ENCODE measurements at places on chromosomes 3 and 15.

- no peak for DNase-seq
Observed at GRCh38 chr15:92570391-92570790, 85.2 kb downstream of the FAM174B start.

GRCh38 chr3:101803173-101803782 lies 24.3 kb downstream of the NXPE3 start:
- peak; percentile 17 for DNase-seq

GRCh38 chr15:34584330-34584668 lies 848 bp upstream of the GOLGA8B start:
- DNase-seq: no peak

DNA sequence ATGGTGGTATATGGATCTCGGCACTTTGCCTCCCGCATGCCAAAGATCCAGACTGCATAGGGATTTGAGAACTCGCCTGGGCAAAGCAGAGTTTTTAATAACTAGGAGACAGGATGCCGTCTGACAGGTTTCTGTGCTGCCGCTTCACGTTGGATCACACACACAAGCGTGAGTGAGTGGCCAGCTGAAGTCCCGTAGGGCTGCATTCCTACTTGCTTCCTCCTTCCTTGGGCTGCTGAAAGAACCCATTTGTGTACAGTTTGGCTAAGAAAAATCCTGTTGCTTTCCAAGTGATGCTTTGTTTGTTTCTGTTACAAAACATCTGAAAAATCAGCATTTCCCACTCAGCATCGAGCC lies 604.3 kb upstream of the CFAP20DC start:
- DNase-seq: no peak

DNA sequence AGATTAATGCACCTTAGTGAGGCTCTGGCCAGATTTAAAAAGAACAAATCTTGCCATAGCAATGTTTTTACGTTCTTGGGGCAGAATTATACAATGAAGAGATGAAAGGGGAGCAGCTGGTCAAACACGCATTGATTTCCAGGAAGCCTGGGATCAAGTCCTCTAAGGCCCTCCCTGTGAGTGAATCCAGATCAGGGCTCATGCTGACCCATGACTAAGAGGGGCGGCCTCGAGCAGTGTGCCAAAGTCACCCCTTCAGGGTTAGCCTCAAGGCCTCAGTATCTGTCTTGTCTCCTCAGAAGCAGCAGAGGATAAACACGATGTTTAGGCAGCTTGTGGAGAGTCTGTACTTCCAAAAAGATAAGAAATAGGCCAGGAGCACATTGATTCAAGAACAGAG lies 9.3 kb upstream of the RBP1 start:
- DNase-seq: no peak

DNA sequence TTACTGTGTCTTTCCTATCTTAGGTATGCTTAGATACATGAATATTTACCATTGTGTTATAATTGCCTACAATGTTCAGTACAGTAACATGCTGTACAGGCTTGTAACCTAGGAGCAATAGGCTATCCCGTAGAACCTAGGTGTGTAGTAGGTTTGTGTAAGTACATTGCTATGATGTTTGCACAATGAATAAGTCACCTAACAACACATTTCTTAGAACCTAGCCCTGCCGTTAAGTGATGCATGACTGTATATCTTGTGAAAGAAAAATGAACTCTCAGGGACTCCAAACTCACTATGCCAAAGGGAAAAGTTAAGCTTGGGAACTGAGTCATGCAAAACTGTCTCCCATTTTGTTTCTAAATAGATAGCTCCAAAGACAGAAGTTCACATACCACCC lies 91.5 kb upstream of the ACP3 start:
- no peak for DNase-seq

- no peak for DNase-seq
Observed at GRCh38 chr15:92061511-92062195, 208.1 kb downstream of the SLCO3A1 start.

DNA sequence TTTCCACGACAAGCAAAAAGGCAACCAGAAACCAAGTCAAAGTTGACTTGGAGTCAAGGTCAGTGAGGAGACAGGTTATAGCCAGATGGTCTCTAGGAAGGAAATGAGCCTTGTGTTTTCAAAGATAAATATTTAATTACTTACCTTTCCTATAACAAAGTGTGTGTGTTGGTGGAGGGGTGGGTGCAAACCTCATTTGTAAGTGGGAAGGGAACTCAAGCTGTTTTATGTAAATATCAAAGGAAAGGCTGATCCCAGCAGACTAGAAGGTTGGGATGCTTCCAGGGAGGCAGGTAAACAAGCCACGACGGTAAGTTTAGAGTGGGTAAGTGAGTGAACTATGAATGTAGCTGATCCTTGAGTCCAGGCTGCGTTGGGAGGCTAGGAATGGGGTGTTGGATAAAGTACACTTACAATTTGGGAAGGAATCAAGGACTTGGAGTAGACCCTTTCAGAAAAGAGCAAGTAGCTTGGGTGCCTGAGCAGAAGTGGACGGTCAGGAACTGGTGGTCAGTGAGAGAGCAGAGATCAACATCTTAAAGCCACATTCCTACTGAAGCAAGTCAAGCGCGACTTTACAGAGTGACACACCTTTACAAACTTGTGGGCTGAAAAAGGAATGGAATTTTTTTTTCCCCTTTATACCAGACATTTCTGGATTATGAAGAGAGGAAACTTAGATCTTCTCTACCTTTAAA lies 82.0 kb upstream of the TBL1XR1 start:
- DNase-seq: no peak

DNA sequence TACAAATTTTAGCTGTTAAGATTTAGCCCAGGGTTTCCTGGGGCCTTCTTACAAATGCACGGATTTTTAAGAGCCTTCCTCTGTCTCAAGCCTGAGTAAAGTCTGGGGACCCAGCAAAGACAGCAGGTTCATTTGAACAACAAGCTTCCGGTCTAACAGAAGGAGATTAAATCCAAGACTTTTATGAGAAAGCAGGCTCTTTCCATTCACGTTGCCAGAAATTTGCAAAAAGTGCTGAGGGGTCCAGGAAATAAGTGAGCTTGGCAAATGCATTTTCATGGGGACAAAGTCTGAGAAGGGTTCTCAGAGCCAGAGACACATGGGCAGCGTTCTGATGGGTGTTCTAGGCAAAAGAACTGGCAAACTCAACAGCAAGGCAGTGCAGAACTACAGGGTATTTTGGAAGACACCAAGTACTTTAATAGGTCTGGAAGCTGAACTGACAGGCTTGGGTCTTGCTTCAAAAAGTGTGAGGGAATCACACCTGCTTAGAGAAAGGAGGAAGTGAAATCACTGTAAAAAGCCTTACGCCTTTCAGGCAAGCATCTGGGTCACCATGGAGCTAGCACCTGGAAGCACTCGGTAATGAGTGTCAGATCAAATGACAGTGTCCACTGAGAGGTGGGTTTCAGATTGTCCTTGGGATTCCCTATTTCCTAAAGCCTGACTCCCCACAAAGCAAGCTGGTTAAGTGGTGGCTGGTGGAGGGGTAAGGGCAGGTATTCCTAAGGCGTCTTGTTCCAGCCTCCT lies 115.8 kb upstream of the ARHGEF3 start:
- no peak for DNase-seq

GRCh38 chr3:108006077-108006771 lies 84.6 kb downstream of the CD47 start:
- no peak for DNase-seq

GRCh38 chr15:45866616-45867015 lies 231.8 kb downstream of the SQOR start:
- no peak for DNase-seq

GRCh38 chr15:41407341-41407740 lies 5.0 kb upstream of the NDUFAF1 start:
- DNase-seq: no peak

DNA sequence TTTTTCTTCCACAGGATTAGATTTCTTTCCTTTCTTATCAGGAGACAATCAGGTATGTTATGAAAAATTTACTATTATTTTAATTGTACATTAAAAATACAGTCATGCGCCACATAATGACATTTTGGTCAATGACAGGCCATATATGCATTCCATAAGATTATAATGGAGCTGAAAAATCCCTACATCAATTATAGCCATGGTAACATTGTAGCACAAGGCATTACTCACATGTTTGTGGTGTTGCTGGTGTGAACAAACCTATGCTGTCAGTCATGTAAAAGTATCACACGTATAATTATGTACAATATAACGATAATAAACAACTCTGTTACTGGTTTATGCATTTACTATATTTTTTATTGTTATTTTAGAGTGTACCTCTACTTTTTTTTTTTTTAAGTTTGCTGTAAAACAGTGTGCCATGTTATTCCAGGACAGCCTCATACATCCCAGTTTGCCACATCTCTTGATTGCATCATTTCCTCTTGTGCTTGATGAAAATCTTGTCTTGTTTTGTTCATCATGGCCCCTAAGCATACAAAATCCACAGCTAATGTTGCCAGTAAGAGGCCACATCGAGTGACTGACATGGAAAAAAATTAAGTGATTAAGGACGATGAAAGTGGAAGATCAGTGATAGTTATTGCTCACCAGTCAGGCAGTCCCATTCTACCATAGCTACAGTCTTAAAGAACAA lies 21.4 kb downstream of the CALML4 start:
- DNase-seq: no peak

- no peak for DNase-seq
Observed at GRCh38 chr3:69496856-69497255, 111.0 kb upstream of the FRMD4B start.

DNA sequence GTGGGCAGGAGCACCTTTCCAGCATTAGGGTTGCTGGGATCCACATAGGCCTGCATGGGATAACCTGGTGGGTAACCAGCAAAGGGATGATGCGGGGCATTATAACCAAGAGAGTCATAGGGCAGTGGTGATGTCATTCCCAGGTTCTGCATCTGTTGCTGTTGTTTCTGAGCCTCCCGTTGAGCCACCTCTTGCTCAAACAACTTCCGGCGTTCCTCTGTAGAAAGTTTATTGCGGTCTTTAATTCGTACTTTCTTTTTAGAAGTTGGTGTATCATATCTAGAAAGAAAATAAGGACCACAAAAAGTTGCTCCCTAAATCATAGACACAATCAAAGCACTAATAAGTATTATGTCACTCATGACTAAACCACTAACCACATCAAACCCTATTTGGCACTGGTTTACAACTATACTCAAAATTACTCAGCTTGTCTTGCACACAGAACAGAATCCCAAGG lies 77.8 kb downstream of the NBEAL2 start:
- DNase-seq: peak; percentile 5

DNA sequence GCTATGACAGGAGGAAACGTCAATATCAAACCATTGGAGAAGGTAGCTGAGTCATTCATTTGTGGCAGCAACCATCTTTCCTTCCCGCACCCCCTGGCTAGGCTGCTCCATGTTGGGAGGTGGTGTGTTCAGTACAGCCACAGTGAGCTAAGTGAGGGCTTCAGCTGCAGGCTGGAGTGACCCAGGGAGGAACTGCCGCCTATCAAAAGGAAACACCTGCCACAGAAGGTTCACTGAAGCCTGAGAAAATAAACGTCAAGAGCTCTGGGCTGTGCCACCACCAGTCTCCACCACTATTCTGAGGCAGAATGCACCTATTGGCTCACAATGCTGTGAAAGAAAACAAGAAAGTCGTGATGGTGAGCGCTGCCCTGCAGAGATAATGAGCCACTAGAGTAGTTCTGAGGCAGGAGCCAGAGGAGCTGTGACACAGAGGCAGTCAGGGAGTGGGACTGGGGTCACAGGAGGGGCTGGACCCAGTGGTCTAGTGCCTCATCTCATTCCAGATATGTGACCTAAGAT lies 34.8 kb upstream of the CD47 start:
- DNase-seq: peak; percentile 15

DNA sequence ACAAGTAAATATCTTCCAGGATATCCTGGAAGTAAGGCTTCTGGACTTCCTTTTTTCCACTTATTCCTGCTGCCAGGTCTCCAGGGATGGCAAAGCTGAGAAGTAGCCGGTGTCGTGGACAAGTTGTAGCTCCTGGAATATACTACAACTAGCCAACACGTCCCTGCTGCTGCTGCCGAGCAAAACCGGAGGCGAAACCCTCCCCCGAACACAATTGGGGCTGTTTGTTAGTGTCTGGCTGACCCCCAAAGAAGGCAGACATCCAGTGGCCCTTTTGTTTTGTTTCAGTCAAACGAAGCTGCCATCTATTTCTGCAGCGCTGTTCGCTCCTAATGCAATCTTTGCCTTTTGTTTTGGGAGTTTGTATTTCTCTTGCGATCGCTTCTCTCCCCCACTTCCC lies 45.3 kb upstream of the EIF5A2 start:
- no peak for DNase-seq

DNA sequence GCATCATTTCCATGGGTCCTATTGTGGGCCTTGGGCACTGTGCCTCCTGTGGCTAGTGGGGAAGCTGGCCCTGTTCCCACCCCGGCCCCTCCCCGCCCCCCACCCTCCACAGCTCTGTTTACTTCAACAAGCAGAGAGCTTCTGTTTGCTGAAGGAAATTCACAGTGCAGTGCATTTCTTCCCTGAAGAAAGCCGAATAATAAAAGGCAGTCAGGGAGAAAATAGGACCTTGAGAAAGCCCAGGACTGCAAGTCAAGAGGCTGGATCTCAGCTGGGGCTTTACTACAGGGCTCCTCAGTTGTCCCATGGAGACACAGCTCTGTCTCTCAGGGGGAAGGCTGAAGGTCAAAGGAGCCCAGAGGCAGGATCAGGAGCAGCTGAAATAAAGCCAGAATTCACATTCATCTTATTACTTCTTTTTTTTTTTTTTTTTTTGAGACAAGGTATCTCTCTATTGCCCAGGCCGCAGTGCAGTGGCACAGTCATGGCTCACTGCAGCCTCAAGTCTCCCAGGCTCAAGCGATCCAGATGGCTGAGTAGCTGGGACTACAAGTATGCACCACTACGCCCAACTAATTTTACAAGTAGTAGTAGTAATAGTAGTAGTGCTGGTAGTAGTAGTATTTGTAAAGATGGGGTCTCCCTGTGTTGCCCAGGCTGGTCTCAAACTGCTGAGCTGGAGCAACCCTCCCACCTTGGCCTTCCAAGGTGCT lies 33.0 kb upstream of the LACTB start:
- DNase-seq: no peak

- no peak for DNase-seq
Observed at GRCh38 chr3:141537856-141538255, 51.0 kb downstream of the RASA2 start.

DNA sequence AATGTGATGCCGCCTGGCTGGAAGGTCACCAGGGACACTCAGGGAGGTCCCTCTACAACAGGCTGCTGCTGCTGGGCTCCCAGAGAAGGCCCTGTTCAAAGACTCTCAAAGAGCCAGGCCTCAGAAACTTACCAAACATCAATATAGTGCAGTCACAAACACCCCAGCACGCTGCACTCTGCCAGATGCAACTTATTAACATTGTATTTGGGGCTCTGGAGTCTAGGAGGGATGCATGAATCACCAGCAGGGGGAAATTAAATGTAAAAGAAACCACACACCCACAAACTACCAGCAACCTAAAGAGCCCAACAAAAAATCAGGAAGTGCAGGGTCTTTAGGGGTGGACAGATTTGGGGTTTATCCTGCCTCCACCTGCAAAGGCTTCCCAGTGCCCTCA lies 74.6 kb upstream of the SPATA12 start:
- no peak for DNase-seq

GRCh38 chr15:34721802-34722438 lies 32.9 kb downstream of the GJD2 start:
- DNase-seq: no peak

GRCh38 chr3:120263792-120264191 lies 21.2 kb downstream of the GPR156 start:
- no peak for DNase-seq

- DNase-seq: no peak
Observed at GRCh38 chr15:66931768-66932633, 133.4 kb upstream of the SMAD3 start.

GRCh38 chr3:193829781-193830180 lies 236.8 kb downstream of the OPA1 start:
- no peak for DNase-seq

- no peak for DNase-seq
Observed at GRCh38 chr3:140599496-140599895, 78.4 kb upstream of the TRIM42 start.

- no peak for DNase-seq
Observed at GRCh38 chr3:56862352-56863062, 60.8 kb upstream of the ARHGEF3 start.
